Stimulated activated CD8-positive, alpha-beta memory T cell treated with anti-CD3 and anti-CD28 coated beads, Interleukin-7, amount 100 ng/mL, for 1 hour (primary cell): ENCODE measurements at places on chromosomes 5 and 9.

GRCh38 chr9:14447103-14447502, 133.2 kb upstream of the NFIB start:
- DNase-seq = no peak

- no peak for DNase-seq
Measured at GRCh38 chr9:116959809-116960208, 272.7 kb downstream of the TRIM32 start.

- no peak for DNase-seq
Measured at GRCh38 chr9:113572076-113572861, 108.7 kb downstream of the RGS3 start.

DNA sequence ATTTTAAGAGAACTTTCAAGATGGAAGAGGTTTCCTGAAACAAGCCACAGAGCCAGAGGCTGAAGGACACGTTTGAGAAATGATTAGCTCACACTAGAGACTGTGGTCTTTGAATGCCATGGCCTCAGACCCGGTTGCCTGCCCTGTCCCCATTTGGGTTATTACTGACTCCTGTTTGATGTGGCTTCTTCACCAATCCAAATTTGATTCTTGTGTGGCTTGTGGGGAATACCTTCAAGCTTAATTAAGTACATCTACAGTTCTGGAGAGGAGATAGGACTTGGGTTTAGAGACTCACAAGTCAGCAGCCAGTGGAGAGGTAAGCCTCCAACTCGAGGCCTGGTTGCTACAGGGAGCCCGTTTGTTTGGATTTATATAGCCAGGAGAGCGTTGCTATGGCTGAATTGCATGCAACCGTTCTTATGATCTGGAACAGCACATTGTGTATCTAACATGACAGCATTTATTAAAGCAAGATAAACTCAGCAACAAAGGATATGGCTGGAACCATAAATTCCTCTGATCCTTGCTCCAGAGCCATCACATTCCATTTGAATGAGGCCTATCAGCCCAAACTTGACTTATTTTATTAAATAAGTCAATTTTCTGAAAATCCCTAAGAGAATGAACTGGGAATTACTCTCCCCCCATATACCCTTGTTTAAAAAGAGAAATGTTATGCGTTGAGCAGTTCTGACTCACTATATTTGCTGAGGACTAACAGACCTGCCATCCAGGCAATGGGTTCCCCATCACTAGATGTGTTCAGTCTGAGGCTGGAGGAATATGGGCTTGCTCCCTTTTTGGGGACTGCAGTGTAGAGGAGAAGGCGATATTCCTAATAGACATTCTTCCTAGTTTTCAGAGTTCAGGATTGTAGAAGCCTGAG, 88.4 kb upstream of the TNFSF8 start:
- no peak for DNase-seq

- no peak for DNase-seq
Measured at GRCh38 chr5:172797771-172798191, 26.8 kb upstream of the DUSP1 start.

DNA sequence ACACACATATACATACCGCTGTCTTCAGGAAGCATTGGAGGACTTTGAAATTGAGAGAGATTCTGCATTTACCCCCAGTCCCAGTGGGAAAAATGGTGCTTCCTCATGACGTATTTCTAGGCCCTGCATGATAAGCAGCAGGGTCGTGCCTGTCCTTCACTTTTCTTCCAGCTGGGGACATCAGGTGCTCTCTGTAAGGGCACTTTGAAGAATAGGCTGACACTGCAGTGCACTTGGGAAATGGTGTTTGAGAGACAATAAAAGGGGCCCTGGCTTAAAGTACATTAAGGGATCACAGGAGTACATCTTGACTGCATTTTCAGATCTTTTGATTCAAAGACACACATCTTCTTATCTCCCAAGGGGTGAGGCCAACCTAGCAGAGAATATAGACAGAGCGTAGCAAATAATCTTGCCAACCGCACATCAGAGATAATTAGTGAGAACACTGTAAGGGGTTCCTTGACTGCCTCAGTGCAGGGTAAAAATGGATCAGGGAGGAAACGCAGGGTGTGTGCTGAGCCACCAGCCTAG, 437.9 kb downstream of the CSNK1G3 start:
- no peak for DNase-seq

DNA sequence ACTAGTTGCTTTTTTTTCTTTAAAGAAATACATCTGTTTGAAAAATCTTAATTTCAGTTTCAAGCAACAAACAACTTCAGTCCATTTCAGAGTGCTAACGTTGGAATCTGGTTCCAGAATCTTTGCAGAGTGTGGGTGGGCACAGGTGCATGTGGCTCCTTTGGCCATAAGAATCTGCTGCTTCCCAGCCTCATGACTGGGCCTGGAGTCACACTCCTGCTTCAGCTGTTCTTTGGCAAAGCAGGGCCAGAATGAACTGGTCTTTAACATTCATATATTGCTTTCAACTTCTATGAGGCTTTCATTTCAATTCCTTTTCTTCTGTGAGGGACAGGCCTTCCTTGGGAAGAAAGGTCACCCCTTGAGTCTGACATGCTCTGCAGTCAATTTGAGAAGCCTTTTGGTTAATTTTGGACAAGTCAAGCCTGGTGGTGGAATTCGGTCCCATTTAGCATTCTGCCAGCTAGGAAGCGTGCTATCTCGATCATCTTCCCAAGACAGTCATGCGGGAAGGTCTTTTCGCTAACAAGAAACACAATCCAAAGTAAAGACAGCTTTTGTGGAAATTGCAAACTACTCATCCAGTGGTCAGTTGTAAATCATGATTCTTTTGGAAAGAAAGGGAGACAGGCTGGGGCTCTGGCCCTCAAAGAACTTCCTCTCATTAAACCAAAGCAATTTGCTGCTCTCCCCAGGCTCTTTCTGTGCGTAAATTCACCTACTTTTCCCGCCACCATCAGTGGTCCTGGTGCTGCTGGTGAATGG, 55.2 kb downstream of the SLC1A3 start:
- no peak for DNase-seq

DNA sequence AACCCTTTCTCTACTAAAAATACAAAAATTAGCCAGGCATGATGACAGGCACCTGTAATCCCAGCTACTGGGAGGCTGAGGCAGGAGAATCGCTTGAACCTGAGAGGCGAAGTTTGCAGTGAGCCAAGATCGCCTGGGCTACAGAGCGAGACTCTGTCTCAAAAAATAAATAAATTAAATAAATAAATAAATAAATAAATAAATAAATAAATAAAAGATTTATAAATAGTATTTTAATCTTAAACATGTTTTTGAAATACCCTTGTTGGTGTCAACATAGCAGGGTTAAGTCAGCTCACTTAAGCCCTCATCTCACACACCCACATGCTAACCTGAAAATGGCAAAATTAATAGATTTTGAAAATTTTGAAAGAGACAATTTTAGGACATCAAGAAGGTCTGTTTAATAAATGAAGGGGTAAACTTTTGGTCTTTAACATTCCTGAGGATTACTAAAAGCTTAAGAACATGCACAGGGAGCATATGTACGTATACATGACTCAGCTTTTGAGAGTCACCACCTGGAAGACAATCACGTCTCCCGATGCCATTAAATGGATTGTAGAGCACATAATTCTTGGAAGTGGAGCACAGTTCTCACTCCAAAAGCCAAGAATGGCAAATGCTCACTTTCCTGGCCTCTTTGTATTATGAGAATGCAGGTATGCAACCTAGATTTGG, 202.5 kb downstream of the GDNF start:
- no peak for DNase-seq

DNA sequence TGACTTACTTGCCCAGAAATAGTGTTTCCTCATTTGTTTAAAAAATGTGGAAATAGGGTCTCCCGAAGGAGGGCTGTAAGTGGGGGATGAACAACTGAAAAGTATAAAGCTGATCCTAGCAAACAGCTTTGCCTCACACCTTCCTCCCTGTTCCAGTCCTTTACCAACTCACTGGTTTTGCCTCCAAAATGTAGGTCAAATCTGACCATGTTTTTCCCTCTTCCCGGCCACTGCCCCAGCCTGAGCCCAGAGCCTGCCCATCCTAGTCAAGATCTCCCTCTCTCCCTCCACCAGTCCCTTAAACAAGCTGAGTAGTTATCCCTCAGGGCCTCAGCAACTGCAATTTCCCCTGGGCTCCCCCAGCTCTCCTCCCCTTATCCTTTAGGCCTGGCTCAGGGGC, 82.4 kb upstream of the FBXW11 start:
- no peak for DNase-seq

DNA sequence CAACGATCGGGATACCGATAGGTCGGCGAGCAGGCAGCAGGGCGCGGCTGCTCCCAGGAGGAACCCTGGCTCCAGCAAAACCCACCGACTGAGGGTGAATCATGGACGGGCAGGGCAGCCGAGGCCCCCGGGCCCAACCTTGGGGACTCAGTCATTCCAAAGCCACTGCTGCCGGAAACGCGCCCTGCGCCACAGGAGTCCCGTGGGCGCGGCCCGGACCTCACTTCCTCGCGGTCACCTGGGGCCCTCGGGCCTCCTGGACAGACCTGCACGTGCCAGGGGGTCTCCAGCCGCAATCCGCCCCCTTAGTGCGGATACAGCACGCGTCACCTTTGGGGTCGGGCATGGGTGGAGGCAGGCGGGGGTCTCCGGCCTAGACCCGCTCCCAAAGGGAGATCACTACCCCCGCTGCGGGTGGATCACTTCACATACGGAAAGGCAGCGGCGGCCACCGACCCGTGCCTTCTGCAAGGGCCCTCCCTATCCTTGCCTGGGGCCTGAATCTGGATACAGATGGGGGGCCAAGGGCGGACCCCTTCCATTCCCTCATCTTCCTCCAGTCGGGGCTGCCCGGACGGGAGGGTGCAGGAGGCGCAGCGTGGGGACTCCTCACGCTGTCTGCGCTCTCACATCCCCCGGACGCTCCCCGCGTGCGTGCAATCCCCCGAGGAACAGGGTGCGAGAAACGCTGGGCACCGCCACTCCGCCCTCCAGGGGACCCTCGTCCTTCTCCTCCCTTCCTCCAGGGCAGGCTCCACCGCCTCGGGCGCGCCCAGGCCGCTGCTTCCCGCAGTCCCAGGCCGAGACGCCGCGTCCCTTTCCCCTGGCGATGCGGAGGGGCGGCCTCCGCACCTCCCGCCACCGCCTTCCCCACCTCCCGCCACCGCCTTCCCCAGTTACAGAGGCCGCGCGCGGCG, 586 bp downstream of the TXN start:
- DNase-seq = no peak

- DNase-seq = no peak
Measured at GRCh38 chr9:129310666-129311350, 132.7 kb upstream of the IER5L start.

DNA sequence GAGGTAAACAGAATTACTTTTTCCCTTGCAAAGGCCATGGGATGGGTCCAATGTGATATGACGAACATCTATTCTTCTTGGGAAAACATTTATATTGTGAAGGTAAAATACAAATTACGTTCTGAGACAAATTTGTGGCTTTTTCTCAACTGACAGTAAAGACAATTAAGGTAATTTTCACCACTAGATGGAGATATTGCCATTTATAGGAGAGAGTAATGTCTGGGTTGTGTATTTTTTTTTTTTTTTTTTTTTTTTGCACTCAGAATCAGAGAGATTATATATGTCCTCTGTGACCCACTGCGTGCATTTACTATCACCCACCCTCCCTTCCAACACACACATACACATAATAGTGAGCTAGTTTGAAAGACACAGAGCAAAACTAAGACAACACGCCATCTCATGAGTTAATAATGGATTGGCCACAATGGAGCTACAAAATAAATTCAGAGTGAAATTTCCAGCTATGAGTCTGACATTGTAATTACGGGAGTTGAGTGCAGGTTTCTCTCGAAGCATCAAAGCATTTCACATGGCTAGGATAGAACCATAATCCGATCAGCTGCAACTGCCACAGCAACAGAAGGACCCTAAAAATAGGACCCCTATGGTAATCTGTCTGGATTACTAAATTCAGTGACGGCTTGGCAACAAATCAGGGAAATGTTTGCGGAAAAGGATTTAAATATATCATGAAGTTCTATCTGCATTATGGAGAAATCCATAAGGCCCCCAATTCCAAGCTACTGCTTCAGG, 49.2 kb downstream of the ANXA1 start:
- no peak for DNase-seq

GRCh38 chr5:170112876-170113521, 7.3 kb downstream of the FOXI1 start:
- no peak for DNase-seq

DNA sequence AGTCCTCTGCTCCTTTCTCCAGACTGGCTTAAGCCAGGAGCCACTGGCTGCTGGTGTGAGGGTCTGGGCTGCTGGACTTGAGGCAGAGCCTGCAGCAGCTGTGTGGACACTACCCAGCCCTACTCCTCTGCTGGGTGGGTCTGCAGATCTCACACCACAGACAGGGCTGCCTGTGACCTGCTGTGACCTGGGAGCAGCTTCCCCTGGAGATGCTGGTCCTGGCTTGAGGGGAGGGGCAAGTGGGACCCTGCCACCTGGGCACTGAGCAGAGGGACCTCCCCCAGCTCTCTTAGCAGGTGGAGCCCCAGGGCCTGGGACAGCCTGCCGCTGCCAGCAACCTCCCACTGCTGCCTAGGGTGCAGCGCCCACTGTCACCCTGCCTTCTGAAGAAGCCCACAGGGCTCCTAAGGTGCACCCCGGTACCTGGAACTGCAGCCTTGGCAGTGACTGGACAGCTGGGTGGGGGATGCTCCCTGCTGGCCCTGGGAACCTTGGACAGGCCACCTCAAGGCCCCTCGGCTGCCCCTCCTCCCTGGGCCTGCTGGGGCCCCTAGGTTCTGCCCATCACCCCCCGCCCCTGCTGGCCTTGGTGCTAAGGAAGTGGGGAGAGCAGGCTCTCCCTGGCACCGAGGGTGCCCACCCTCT, 9.1 kb downstream of the CACFD1 start:
- no peak for DNase-seq

- DNase-seq = no peak
Measured at GRCh38 chr9:69047371-69047770, 11.8 kb downstream of the FXN start.

DNA sequence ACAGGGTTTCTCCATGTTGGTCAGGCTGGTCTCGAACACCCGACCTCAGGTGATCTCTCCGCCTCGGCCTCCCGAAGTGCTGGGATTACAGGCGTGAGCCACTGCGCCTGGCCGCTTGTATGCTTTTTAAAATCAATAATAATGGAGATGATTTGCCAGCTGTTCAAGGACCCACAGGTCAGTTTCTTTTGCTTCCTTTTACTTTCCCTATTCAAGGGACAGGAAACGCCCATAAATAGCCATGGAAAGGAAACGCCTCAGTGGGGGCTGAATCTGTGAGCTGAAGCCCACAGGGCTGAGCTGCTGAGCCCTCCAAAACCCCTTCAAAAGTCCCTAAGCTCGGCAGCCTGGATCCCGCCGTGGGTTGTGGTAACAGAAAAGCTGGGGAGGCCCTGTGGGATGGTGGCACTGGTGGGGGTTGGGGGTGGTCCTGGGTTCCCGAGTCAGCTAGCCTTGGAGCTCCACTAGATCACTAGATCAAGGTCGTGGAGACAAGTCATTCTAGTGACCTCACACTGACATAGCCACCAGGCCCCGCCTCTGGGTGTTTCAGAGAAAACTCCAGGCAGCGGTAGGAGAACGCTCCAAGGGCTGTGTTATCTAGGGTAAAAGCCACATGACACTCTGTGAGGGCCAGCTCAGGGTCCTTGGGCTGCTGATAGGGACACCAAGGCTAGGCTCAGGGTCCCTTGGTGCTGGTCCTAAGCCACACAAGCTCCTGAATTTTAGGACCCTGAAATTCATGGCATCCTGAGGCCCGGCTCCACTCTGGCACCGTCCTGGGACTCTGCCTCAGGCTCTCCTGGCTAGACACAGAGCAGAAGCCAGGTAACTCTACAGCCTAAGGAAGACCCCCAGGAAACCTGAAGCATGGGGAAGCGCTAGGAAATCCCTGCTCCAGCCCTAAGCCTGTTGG, 18.0 kb upstream of the DUSP1 start:
- no peak for DNase-seq

- peak; percentile 49 for DNase-seq
Measured at GRCh38 chr9:136902259-136902821, 16.0 kb downstream of the TRAF2 start.
